ENCODE measurements at places on chromosomes 3 and 15.

- no peak for DNase-seq
These were observed 23.9 kb upstream of the XIRP1 start for GRCh38 chr3:39216176-39216790.

GRCh38 chr3:151412989-151413388 lies 28.4 kb upstream of the P2RY12 start:
- DNase-seq: no peak

DNA sequence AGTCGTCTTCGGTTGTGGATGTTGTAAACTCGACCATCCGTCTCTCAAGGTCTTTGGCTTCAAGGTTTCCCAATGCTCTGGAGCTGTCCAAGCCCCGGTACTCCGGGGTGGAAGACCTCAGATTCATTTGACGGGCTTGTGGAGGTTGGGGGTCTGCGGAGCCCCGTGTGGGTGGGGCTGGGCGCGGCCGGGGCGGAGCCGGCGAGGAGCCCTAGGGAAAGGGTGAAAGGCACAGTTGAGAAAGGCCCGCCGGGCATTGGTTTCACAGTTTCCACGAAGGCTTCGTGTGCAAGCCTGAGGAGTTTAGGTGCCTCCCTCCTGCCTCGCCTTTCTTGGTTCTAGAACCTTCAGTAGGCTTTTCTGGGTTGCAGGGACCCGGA lies 360 bp upstream of the MGA start:
- no peak for DNase-seq

DNA sequence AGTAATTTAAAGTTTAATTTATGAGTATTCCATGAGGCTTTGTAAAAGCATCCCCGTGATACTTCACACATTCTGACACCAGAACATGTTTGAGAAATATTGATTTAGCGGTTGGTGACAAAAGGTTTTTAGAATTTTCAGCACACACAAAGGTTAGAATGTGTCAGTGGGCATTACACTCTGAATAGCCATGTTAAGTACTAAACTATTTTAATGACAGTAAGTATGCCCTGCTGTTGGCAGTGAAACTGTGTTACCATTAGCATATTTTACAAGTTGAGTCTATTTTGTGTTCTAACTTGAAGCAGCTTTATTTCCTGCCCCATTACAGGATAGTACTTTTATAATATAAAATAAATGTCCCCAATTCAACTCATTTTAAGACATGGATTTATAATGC lies 66.5 kb downstream of the ADAMTSL3 start:
- no peak for DNase-seq

DNA sequence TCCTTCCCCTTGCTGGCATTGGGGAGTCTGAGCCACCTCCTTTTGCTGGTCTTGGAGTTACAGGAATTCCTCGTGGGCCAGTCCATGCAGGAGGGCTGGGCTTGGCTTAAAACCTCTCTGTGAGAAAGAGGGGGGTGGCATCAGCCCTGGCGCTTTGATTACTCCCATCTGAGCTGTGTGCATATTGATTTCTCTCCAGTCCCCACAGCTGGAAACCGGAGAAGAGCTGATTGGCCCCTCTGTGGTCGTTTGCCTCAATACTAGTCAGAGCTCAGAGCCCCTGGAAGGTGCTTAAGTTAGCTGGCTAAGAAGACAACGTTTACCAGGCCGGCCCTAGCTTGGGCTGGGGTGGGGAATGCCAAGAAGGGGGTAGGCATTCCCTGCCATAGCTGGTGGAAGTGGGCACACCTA lies 4.0 kb upstream of the RASGRF1 start:
- DNase-seq: no peak

- no peak for DNase-seq
These were observed 31.3 kb downstream of the LRRC28 start for GRCh38 chr15:99282586-99282985.

- DNase-seq: no peak
These were observed 985.6 kb downstream of the EPHA3 start for GRCh38 chr3:90092994-90093393.

- no peak for DNase-seq
These were observed 269.4 kb upstream of the ROPN1 start for GRCh38 chr3:124261306-124261705.

GRCh38 chr3:58724336-58724735 lies 57.8 kb upstream of the FAM3D start:
- DNase-seq: no peak

GRCh38 chr3:190063490-190063889 lies 57.2 kb downstream of the P3H2 start:
- no peak for DNase-seq

GRCh38 chr3:45719655-45720487 lies 30.7 kb downstream of the SACM1L start:
- no peak for DNase-seq

DNA sequence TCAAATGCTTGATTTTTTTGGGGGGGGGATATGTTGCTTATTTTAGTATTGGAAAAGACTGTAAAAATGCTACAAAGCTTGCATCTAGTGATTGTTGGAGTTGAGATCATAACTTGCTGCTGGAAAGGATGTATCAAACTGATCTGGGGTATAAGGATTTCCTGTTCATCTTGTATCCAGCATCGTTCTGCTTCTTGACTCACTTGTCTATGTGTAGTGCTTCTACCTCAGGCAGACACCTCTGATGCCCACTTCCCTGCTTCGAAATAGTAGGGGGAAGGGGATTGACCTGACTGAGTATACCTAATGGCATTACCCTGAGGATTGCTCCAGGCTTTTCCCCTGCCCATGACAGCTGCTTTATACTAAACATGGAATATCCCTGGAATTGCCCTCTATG lies 42.7 kb downstream of the STT3B start:
- DNase-seq: no peak

DNA sequence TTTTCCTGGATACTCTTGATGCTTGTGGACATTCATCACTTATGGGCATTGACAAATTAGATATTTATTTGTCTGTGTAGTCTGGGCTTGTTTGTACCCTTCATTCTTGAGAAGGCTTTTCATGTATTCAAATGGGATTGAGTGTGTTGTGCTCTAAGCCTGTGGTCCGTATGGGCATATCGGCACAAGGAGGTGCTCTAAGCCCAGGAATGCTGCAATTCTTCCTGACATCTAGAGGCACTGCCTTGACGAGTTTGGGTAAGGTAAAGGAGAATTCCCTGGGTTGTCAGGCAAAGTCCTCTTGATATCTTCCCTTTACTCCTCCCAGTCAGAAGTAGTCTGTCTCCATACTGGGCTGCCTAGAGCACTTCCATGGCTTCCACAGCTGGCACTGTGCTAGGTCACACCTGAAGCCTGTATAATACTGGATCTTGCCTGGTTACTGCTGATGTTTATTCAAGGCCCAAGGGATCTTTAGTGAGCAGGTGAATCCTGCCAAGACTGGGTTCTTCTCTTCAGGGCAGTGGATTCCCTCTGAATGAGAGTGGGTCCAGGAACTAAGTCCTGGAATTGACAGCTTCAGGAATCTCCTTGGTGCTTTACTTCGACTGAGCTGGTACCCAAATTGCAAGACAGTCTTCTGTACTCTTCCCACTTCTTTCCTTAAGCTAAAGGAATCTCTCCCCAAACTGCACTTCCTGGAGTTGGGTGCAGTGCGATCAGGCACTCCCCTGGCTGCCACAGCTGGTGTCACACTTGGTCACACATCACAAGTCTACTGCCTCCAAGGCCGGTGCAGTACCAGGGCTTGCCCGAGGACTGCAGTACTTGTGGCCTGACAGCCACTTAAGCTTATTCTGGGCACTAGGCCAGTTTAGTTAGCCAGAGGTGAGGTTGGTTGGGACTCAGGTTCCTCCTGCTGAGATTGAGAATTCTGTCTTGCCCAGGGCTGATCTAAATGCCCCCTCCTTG lies 46.0 kb downstream of the GALK2 start:
- no peak for DNase-seq

- DNase-seq: no peak
These were observed 4.3 kb downstream of the MAPK6 start for GRCh38 chr15:52023169-52023922.

GRCh38 chr15:47802216-47802615 lies 84.9 kb downstream of the SEMA6D start:
- no peak for DNase-seq

DNA sequence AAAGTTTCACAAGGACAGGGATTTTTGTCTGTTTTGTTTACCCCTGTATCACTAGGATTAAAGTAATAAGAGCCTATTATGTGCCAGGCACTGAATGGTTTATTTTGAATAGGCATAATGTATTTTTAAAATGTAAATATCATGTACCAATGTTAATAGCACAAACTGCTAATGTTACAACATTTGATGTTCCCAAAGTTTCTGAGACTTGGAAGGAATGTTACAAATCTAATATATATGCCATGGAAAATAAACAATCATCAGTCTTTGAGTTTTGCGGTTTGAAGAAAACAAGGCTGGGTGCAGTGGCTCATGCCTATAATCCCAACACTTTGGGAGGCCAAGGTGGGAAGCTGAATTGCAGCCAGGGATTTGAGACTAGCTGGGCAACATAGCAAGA lies 159.4 kb downstream of the CDIN1 start:
- no peak for DNase-seq

DNA sequence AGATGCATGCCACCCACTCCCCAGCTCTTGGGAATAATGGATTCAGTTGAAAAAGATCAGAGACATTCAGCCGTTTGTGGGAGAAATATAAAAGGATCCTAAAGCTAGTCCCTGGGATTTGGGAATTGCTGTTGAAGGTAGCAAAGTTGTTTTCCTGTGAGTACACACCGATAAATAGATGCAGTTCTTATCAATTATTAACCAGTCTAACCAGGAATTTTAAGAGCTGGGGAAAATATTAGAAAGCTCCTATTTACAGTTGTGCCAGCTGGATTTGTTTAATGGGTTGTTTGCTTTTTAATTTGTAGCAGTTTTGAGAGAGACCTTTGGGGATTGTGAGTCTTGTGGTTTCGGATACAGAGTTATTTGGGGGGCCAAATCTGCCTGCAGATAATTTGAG lies 44.2 kb upstream of the SKOR1 start:
- DNase-seq: no peak

GRCh38 chr3:192826214-192827006 lies 91.2 kb downstream of the MB21D2 start:
- no peak for DNase-seq

- DNase-seq: no peak
These were observed 4.1 kb upstream of the MYO1E start for GRCh38 chr15:59376733-59377132.

- no peak for DNase-seq
These were observed 5.4 kb downstream of the CRYGS start for GRCh38 chr3:186538779-186539178.

- DNase-seq: peak; percentile 96
These were observed at the start of gene IFRD2 for GRCh38 chr3:50292159-50293078. Gene IFRD2, minus strand, starts transcription at chr3:50292429. Its CDS starts 155 bp downstream, at chr3:50292274.

- no peak for DNase-seq
These were observed 53.2 kb downstream of the FBN1 start for GRCh38 chr15:48592221-48592731.

DNA sequence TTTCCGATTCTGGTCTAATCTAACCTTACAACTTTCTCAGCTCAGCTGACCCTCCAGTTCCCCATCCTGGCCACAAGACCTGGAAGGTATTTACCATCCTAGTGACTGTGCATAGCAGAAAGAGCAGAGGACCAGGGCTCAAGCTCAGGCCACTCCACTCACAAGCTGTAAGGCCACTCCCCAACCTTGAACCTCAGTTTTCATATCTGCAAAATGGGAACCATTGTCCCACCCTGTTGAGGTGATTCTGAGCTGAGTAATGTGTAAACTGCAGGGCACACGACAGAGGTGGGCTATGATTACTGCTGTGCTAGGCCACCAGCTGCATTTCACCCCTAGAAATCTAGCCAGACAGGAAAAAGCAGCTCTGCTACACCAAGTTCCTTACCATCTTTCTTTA lies 21.7 kb downstream of the TMEM40 start:
- DNase-seq: no peak

DNA sequence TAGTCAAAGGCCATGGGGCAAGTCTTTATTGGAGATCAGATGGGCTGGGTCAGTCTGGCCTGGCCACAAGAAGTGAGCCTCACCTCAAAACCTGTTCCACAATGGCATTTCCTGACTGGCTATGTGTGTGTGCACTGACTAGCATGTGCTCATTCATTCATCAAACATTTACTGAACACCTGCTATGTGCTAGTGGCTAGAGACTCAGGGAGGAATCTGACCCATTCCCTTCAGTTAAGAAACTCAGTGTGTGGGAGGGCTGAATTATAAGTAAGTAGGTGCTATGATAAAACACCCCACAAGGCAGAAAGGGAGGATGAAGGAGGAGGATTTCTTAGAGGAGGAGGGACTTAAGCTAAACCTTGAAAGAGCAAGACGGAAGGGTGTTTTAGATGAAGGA lies 5.4 kb upstream of the CGNL1 start:
- DNase-seq: no peak

DNA sequence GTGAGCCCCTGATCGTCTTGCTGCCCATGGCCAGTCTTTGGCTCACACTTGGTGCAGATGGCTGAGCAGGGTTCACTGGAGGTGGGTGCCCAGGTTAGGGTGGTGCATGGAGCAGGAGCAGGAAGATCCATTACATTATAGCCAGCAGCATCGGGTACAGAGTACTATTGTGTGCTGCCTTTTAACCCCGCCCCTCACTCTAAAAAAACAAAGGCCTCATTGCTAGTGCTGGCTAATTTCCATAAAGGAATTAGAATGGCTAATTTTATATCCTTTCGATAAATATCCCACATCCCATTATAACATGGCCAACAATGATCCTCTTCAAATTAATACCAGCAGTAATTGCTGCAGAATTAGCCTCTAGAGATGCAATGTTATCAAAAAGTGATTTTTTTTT lies 45.8 kb upstream of the PPP4R2 start:
- no peak for DNase-seq

DNA sequence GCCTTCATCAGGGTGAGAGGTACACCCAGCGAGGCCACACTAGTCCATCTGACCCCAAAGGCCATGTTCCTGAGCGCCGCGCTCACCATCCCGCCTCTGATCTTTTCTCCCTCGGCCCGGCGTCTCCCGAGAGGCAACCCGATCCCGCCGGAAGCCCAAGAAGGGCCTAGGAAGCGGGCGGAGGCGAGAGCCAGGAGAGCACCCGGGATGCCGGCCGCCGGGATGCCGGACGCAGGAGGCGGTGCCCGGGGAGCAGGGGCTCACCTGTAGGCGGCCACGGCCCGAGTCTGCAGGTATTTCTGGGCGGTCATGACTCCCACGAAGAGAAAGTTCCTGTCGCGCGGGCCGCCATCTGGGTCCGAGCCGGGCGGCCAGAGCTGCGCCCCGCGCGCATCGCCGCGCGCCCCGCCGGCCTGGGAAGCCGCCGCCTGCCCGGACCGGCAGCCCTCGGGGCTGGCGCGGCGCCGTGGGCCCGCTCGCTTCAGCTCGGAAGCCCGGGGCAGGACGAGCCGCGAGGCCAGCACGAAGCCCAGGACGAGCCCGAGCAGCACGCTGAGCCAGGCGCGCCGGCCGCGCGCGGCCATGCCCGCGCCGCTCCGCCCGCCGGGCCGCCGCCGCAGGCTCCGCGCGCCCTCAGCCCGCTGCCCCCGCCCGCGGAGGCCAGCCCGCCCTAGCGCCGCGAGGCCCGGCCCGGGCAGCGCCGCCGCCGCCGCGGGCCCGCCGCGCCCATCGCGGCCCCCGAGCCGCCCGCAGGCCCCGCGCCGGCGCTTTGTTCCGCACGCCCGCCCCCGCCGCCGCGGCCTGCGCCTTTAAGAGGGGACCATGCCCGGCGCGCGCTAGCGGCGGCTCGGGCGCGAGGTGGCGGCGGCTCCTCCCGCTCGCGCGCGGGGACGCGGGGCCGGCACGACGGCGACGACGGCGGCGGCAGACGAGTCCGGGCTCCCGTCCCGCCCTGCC lies 697 bp downstream of the CHSY1 start:
- peak; percentile 58 for DNase-seq

- no peak for DNase-seq
These were observed 64.2 kb upstream of the LCTL start for GRCh38 chr15:66629817-66630576.
